Stimulated activated CD8-positive, alpha-beta memory T cell treated with anti-CD3 and anti-CD28 coated beads, Interleukin-7, amount 100 ng/mL, for 1 hour (primary cell): ENCODE measurements at places on chromosomes 1 and 21.
A peak's percentile ranks its signal among the peaks of the same experiment; 100 is the strongest.

- no peak for DNase-seq
Observed at GRCh38 chr21:18518054-18518481, 114.5 kb upstream of the TMPRSS15 start.

DNA sequence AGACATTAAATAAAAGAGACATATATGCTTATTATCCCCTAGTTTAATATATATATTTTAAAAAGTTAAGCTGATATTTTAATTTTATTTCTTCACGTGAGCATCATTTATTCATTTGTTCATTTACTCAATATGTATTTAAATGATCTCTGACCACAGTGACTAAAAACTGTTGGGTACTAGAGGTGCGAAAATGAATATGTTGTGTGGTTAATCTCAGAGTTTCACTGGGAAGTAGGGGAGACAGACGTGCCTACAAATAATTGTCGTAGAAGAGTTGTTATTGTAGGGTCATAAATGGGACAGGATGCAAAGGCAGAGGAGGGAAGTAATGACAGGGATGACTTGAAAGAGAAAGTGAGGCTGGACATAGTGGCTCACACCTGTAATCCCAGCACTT lies 213.0 kb upstream of the CACYBP start:
- DNase-seq: no peak

GRCh38 chr1:161784968-161785367 lies 18.8 kb downstream of the ATF6 start:
- DNase-seq: no peak

- no peak for DNase-seq
Observed at GRCh38 chr1:224789311-224789710, 140.2 kb upstream of the DNAH14 start.

DNA sequence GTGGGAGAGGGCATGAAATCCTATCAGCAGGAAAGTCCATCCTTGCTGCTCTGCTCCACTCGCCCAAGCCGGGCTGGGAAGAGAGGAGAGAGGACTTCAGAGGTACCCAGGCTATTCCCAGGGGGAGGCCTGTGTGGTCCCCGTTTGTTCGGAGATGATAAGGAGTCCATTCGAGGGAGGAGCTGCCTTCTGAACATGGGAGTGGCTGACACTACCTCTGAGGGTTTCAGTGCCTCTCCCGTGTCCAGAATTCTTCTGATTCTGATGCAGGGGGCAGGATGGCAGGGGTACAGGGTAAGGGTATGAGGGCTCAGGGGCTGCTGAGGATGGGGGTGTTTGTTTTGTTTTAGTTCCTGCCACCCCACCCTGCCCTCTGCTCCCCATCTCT lies 40.4 kb downstream of the BACE2 start:
- DNase-seq: no peak

GRCh38 chr1:180912801-180913565 lies at the start of gene KIAA1614:
Gene KIAA1614, plus strand, starts transcription at chr1:180912897. Its CDS starts 347 bp downstream, at chr1:180913244.
- DNase-seq: no peak

DNA sequence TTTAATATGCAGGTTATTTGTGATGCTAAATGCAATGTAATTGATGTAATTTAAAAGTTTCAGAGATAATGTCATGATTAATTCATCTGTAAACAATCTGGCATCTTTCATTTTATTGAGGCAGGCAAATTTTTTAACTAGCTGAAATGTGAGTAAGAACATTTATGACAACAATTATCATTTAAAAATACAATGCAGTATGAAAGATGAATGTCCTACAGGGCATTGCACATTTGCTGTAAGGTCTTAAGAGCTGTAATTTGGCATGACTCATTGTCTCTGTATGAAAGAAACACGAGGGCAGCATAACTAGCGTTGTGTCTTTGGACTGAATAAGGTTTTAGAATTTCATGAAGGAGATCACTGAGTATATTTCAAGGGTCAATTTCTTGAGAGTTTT lies 642.8 kb downstream of the PLA2G4A start:
- DNase-seq: no peak

DNA sequence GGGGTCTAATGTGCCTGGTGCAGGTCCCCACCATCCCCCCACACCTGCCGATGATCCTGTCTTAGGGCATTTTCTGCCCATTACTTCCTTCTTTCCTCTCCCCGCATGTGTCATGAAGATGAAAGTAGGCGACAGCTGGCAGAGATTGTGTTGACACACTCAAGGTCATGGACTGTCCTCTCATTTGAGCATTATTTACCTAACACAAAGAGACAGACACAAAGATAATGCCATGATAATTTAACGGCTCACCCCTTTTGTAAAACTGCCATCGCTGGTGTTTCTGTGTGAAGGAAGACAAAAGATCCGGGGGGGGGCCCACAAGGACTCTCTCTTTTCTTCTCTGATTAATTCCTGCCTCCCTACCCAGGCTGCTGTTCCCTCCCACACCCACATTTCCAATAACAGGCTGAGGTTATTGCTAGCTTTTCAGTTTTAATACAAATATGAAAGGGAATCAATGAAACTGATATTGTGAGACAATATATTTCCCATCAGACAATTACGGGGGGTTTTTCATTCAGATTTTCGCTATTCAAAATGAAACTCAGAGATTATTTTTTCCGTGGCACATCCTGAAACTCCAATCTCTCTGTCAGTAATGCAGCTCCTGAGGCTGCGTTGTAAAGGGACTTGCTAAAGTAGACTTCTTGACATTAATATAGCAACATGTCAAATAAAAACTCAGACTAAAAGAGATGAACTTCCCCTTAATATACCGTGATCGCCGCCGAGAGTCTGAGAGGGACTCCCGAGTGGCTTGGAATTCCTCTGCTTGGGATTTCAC lies 561.1 kb downstream of the NPHP4 start:
- no peak for DNase-seq

DNA sequence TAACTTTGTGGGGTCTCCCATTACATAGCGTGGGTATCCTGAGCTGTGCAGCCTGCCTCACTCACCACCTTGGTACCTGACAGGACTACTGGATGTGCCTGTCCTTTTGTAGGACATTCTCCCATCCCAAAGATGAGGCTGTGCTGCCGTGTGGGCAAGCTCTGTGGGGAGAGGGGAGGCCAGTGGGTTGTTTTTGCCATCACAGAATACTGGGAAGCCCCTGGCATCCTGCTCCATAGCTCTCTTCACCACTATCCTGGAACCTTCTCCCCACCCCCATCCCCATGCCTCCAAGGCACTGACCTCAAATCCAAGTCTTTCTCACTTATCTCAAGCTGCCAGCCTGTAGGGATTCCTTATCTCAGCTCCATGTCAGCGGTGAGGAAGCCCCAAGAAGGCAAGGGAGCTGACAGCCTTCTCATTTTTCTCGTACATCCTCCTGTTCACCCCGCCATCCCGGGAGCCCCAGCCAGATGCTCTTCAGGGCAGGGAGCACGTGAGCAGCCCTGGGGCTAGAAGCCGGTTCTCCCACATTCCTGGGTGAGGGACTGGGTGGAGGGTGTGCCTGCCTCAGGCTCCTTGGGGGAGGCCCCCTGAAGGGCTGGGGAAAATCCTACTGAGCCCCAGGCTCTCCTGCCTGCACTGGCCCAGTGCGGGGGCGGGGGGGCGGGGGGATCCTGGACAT lies 2.4 kb upstream of the ELF3 start:
- DNase-seq: no peak

DNA sequence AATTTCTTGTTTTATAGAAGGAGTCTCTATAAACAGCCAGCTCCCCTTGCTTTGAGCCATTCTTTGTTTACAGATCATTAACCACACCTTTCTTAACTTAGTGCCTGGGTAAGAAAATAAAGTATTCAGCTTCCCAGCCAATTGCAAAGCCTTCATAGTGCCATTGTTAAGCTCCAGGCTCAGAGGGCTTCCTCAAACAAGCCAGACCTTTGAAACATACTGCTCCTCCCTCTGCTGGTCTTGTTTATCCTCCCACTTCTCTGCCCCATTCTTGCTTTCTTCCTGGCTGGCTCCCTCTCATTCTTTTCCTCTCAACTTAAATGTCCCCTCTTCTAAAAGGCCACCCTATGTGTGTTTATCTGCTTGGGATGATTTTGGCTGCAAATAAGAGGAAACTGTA lies 319.4 kb upstream of the ST6GALNAC5 start:
- DNase-seq: no peak

DNA sequence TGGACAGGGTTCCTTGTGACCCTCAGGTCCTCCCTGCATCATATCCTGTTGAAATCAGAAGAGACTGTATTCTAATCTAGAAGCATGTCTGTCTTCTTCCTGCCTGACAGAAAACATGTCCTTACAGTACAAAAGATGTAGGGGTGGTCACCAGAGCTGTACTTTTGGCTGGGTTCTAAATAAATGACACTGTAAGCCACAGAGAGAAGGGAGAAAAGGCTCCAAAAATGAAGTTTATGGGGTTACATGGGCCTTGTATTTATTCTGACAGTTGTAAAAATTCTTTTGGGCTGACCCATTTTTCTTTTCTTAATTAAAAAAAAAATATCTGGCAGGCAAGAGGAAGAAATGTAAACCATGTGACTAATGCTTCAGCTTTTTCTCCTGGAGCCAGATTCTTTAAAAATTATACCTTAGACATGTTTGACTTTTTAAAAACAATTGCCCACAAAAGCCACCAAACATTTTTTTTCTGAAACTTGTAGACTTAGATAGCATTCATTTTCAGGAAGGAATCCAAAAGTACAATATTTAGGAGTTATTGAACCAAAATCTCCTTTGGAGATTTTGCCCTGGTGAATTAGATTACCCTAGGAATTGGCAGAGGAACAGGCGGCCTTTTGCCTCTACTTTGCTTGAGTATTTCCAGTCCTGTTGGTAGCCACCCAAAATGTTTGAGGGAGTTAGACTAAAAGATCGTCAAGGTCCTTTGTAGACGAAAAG lies 17.1 kb downstream of the RGL1 start:
- DNase-seq: no peak

- DNase-seq: no peak
Observed at GRCh38 chr1:118148034-118148433, 37.0 kb downstream of the SPAG17 start.

DNA sequence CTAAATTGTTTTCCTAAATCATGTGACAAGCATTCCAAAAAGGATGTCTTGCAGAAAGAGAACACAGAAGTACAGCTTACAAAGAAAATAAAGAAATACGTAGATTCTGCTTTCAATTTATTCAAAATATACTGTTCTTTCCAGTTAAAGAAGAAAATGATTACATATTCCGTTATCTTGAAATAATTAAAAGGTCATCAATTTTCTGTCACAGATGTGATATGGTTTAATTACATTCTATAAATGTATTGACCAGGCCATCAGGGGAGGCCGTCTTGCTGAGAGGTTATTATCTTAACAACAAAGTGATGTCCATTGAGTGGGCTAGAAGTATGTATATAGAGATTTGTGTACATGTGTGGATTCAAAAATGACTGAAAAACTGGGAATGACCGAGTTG lies 432.9 kb downstream of the SETD4 start:
- no peak for DNase-seq

- DNase-seq: peak; percentile 50
Observed at GRCh38 chr1:153510984-153511410, 24.8 kb downstream of the S100A6 start.

DNA sequence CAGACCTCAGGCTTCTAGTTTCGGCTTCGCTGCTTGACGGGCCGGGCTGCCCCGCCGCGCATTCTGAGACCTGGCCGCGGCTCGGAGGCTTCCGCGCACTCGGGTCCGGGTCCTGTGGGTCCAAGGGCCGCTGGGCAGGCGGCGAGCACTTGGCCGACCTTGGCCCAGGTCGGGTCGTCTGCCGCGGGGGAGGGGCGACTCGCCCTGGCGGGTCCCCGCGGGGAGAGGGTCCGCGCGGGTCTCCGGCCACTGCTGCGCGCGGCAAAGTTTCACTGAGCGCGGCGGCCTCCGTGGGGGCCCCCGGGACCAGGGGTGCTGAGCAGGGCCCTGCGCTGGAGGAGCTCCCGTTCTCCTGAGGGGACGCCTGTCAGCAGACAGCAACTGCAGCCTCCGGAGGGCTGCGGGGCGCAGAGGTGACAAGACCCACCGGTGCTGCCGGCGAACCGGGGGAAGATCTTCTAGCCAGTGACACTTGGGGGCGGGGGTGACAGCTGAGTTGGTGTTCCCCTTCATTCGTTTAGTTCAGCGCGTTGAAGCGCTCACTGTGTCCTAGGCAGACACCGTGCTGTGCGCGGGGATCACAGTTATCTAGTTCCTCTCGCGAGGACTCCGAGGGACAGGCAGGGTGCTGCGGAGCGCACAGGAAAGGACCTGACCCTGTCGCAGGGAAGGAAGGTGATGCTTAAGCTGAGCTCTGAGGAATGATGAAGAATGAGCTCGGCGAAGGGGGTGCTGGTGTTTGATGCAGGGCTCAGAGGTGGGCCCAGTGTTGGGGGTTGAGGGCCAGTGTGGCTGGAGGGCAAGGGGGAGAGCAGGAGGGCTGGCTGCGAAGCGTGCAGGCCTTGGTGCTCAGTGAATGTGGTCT lies 725 bp downstream of the MTFR1L start:
- DNase-seq: peak; percentile 42

GRCh38 chr1:7418442-7419080 lies 352.5 kb upstream of the VAMP3 start:
- DNase-seq: no peak

DNA sequence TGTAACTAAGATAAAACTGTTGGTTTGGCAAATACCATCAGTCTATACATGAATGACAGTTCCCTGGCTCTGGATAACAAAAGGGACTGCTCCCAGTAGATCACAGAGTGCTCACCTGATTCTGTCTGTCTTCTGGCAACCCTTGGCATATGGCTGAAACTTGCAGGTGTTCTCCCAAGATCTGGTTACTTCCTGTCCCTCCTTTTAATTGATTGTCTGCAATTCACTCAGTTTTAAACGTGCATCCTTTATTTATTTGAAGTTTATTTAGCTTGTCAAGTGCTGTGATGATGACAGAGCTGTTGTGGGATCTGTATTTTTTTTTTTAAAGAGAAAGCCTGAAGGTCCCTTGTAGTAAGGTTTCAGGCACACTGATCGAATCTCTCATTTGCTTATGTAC lies 3.4 kb downstream of the KCNA3 start:
- DNase-seq: no peak

DNA sequence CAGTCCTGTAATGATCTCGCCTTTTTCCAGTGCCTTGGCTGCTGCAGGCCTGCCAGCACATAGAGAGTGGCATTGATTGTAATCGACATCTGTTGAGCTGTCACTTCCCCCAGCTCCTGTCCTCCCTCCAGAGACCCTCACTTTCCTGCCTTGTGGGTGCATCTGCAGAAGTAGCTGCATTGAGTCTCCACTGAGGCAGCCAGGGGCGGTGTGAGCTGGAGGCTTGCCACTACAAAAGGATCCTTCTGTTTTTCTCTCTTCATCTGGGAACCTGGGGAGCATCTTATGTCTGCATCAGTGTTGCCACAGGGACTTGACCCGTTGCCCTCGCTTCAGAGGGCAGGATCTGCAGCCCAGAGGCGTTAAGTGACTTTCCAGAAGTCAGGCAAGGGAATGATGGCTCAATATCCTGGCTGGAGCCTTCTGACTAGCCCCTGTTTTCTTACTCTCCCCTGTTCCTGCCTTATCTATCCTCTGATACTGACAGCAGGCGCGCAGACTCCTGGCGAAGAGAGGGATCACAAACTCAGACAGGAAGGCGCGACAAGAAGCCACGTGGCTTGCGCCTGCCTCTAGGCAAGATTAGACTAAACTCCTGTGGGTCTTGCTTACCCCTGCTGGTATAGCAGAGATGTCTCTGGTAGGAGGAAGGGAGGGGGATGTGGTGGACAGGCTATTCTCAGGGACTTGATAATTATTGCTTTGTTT lies 13.3 kb upstream of the FMOD start:
- DNase-seq: no peak
